ENCODE measurements at places on chromosomes 4 and X.

DNA sequence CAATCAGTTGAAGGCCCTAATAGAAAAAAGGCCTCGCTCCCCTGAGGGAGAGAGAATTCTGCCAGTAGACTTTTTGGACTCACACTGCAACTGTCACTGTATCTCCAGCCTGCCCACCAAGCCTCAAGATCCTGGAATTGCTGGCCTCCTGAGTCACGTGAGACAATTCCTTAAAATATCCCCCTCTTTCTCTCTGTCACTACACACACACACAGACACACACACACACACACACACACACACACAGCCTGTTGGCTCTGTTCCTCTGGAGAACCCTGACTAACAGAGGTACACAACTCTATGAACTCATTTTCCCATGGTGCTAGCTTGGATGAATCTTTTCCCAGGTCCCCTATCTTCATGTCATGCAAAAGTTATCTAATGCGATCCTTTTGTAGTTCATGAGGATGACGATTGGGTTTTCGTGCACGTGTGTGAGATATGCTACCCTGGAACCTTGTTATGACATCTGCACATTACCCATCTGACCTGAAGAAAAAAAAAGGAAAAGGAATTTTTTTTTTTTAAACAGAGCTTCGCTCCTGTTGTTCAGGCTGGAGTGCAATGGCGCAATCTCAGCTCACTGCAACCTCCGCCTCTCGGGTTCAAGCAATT is 13.7 kb downstream of the CLRN2 start:
- no peak for DNase-seq

DNA sequence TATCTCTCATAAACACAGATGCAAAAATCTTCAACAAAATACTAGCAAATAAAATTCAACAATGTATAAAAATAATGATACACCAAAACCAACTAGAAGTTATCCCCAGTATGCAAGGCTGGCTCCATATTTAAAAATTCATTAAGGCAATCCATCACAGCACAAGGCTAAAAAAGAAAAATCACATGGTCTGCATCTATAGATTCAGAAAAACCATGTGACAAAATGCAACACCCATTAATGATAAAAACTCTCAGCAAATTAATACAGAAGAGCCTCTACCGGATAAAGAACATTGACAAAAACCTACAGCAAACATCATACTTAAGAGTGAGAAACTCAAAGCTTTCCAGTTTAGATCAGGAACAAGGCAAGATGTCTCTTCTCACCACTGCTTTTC is 182.6 kb downstream of the COL25A1 start:
- no peak for DNase-seq

GRCh38 chr4:82905205-82905604 is 4.7 kb downstream of the THAP9 start:
- DNase-seq: no peak

- DNase-seq: no peak
Observed at GRCh38 chrX:69741721-69742120, 125.8 kb downstream of the EDA start.

- DNase-seq: no peak
Observed at GRCh38 chrX:122046815-122047214, 999.4 kb downstream of the GLUD2 start.

- no peak for DNase-seq
Observed at GRCh38 chrX:135393051-135393450, 28.7 kb upstream of the SMIM10L2A start.

GRCh38 chr4:34516524-34516923 is 1727.8 kb downstream of the ARAP2 start:
- no peak for DNase-seq

DNA sequence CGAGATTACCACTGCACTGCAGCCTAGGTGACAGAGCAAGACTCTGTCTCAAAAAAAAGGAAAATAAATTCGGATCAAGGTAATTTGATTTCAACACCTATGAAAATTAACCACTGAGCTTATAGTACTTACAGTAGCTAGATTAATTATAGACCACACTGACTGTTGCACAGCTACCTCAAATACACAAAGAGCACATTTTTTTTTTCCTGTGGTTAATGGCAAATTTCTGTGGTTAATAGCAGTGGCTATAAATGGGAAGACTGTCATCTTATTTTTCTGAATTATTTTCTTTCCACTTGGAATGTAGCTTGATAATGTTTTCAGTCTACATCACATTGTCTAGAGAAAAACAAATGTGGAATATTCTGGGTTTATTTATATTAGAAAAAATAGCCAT is 1661.6 kb upstream of the PCDH7 start:
- no peak for DNase-seq

DNA sequence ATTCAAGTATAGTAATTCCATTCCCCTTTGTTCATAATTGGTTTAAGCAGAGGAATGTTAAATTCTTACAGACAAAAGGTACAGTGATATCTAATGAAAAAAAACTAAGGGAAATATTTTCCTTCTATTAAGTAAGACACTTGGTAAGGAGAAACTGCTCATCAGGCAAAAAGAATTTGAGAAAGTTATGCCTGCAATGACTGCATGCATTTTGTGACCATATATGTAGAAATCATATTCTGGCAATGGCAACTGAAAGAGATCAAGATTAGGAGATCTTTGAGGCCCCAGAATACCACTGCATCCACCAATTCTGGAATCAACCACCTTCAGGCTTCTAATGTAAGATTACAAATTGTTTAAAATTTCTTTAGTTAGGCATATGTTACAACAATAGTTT is 364.8 kb downstream of the PCDH10 start:
- no peak for DNase-seq

All from NCI-H446 treated with DMSO at 0.1 percent for 48 hours (cell line).